ENCODE measurements at places on chromosomes 7 and 10.

- DNase-seq = no peak
Observed at GRCh38 chr7:18425227-18425626, 70.3 kb upstream of the HDAC9 start.

GRCh38 chr10:93465806-93466675 is 16.1 kb downstream of the MYOF start:
- DNase-seq = peak; percentile 84

DNA sequence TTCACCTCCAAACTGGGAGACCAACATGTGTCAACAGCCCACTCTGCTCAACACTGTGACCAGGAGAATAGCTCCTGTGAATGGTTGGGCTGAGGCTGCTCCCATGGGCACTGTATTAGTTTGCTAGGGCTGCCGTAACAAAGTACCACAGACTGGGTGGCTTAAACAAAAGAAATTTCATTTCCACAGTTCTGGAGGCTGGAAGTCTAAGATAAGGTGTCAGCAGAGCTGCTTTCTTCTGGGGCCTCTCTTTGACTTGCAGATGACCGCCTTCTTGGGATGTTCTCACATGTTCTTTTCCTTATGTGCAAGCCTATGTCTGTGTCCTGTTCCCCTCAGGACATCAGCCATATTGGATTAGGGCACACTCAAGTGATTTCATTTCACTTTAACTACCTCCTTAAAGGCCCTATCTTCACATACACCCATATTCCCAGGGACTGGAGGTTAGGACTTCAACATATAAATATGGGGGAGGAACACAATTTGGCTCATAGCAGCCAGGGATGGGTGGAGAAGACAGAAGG is 90.3 kb downstream of the CPED1 start:
- no peak for DNase-seq

GRCh38 chr7:70069977-70070376 is 471.7 kb downstream of the AUTS2 start:
- no peak for DNase-seq

- DNase-seq = no peak
Observed at GRCh38 chr10:128599030-128599429, 472.8 kb upstream of the MKI67 start.

DNA sequence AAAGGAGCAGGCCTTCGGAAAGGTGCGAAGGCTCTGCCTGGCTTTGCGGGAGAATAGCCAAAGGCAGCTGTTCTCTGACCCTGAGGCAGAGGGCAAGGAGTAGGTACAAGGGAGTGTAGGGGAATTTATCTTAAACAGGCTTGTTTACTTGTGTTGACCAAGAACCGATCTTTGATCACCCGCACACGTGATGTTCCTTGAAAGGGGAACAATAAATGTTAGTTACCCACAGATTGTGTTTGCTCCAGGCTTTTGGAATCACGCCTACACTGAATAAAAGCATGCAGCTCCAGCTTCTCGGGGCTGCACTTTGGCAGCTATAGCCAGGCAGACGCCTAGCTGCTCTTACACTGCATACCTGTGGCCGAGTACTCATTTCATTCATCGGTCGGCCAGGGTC is 420.8 kb downstream of the PHF14 start:
- no peak for DNase-seq

DNA sequence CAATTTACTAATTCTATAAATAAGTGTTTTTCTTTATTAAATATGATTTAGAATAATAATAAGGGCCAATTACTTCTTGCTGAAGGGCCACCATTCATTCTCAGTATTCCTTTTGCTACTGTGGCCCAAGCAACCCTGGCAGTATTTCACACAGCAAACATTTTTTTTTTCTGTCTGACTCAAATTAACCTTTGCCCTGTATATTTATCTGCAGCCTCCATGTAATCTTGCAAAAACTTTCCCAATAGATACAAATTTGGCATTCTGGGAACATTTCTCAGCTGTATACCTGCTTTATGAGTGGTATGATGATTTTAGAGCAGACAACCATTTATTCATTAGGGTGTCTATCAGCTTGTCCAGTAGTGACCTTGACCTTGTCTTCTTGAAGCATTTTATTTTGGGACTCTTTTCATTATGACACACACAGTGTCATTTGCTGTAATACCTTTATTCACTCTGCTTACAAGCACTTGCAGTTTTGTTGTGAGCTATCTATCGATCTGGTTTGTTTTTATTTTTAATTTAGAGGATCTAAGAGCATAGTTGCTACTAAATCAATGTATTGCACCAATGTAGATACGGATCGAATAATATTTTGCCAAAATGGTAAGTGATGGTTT is 159.7 kb upstream of the PLXDC2 start:
- DNase-seq = no peak

DNA sequence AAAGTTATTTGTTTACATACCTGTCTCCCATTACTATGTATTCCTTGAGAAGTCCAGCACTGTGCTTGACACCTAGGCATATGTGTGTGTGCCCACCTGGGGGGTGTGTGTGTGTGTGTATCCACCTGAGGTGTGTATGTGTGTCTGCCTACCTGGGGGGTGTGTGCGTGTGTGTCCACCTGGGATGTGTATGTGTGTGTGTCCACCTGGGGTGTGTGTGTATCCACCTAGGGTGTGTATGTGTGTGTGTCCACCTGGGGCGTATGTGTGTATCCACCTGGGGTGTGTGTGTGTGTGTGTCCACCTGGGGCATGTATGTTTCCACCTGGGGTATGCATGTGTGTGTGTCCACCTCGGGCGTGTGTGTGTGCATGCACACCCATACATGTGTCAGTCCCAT is 603.5 kb downstream of the PHTF2 start:
- DNase-seq = no peak

GRCh38 chr7:157568106-157568769 is 231.4 kb downstream of the DNAJB6 start:
- no peak for DNase-seq

- no peak for DNase-seq
Observed at GRCh38 chr10:106991091-106991490, 173.4 kb downstream of the SORCS1 start.

DNA sequence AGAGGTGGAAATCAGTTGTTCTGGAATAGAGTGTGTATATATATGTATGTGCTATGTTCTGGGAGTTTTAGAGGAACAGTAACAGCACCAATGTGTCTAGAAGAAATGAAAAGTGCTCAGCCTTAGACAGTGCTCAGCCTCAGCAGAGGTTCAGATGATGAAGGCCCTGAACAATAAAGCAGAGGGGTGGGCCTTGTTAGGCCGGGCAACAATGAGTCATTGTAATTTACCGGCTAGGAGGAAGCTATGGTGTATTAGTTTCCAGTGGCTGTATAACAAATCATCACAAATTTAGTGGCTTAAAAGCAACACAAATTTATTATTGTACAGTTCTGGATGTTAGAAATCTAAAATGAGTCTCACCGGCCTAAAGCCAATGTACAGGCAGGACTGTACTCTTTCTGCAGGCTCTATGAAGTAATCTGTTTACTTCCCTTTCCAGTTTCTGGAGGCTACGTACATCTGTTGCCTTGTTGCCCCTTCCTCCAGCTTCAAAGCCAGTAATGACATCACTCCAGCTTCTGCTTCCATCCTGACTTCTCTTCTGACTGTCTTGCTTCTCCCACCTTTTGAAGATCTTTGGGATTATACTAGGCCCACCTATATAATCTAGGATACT is 84.6 kb downstream of the CH25H start:
- DNase-seq = no peak

DNA sequence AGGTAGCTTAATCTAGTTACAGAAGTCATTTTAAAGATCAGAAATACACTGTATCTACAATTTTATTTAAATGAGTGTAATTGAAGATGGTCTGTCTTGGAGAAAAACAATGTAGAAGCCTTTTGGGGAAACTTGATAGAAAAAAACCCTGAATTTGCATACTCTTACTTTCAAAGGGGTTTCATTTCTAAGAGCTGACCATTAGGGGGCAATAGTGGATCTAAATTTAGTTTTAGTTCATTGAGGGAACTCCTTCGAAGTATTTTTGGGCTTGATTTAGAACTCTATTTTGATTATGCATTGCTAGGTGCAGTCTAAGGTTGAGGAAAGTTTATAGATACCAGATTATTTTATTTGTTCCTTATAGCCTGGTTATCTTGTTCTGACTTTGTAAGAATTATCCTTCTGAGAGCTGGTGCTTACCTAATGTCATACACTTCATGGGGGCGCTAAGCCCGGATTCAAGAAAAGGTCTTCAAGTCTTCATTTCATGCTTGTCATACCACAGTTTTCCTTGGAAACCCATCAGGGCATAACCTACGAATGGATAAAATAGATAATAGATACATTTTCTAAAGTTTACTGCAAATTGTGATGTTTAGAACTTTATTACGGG is 69.1 kb upstream of the MXI1 start:
- DNase-seq = peak; percentile 20

DNA sequence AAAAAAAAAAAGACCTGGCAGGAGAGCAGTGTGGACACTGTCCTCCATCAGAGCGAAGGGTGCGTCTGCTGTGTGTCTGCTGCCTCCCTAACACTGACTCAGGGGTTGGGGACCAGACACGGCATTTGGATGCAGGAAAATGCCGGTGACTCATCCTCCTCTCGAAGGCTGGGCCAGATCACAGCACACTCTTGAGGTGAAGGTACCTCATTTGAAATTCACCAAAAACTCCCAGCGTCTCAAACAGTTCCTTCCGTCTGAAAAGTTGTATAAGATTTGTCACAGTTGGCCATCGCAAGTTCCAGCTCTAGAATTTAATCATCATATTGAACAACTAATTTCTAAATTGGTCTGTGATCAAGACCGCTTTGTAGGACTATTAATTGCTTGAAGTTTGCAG is 118.1 kb upstream of the LYZL2 start:
- peak; percentile 25 for DNase-seq

DNA sequence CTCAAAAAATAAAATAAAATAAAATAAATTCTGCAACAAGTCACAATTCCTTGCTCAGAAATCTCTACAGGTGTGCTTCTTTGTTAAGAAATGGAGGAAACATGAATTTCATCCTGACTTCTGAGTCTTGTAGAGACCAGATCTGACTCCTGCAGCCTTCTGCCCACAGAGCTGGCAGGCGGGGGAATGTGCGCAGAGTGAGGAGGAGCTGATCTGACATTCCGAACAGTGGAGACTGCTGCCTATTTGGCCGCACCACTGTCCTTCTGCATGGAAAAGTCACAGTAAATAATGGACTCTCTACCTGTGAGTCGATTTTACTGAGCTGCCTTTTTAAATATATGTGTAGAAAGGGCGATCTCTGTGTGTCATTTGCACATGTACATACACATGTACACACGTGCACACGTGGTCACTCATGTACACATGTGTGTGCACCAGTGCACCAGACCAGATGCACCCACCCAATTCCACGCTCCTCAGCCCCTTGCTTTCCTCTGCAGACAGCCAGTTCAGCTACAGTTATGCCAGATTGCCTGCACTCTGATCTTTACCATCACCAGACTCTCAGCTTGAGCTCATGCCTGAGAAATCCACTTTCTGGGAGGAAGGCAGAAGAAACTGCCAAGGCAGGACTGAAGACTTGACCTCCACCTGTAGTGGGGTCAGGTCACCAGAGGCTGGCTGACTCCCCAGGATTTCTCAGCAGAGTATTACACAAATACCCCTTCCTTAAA is 54.9 kb downstream of the IKZF1 start:
- DNase-seq = no peak

GRCh38 chr10:28400681-28401080 is 97.8 kb upstream of the MPP7 start:
- DNase-seq = no peak

GRCh38 chr7:30907527-30908267 is 4.0 kb upstream of the AQP1 start:
- DNase-seq = no peak

- DNase-seq = no peak
Observed at GRCh38 chr10:123462756-123463155, 203.4 kb upstream of the GPR26 start.

DNA sequence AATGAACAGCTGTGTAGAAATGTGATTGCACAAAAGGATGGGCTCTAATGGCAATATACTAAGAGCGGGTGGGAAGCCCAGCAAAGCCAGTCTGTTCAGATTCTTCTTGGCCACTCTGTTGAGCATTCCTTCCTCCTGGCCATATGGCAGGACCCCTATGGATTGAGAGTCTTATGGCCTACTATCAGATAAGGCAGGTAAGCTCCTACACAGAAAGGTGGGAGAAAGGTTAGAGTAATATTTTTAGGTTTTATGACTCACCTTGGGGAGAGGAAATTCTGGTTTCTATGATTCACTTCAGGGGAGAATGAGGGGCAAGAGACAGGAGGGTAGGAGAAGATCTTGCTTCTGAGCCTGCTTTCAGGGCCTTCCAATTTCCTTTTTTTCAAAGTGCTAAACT is 15.1 kb upstream of the AKR1B10 start:
- DNase-seq = no peak

DNA sequence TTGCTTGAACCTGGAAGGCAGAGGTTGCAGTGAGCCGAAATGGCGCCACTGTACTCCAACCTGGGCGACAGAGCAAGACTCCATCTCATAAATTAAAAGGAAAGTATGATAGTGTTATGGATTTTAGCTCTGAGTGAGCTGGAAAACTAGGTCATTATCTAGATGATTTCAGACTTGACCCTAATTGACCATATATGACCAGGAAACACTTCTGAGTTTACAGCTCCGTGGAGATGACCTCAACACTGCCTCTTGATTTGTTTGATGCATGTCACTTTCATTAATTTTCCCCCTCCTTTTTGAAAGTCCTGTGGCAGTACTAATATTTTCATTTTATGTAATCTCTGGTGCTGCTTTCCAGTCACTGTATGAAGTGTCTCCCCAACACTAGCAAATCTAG is 7.8 kb upstream of the SEC61A2 start:
- no peak for DNase-seq

DNA sequence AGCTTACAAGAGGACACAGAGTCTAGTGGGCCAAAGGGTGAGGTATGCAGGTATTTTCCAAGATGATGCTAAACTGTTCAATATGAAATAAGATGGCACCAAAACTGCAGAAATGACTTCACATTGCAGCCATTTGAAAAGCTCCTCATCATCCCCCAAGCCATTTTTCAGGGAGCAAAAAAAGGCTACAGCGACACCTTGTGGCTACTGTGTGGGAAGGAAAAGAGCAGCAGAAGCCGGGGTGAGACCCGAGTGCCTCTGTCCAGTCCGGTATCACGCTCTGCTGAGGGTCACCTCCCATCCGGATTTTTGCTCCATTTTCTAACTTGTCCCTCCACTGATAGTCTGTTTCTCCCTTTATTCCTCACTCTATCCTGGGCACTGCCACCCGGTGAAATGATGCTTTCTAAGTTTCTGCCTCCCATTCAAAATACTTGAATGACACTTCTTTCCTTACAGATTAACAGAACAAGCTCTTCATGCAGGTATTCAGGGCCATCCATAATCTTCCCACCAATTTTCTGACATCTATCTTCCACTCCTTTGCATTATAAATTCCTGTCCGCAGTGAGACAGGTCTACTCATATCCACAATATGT is 220.2 kb downstream of the DGKI start:
- DNase-seq = peak; percentile 23

- no peak for DNase-seq
Observed at GRCh38 chr7:45689797-45690761, 115.9 kb downstream of the ADCY1 start.

DNA sequence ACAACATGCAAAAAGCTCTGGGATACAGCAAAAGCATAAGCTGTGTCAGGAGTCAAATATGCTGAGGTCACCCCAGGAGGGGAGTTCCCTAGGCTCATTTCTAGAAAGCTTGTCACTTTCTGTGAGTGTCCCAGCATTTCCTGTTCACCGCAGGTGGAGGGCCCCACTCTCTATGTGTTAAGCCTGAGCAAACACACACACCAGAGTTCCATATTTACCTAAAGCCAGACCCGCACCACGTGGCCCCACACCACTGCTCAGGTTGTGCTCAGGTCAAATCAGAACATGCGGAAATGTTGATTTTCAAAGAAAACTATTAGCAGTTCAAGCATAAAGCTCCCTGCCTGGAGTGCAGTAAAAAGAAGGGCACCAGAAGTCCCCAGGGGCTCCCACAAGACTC is 259.6 kb upstream of the PPP2R2D start:
- DNase-seq = no peak

- no peak for DNase-seq
Observed at GRCh38 chr10:130654726-130655125, 518.5 kb downstream of the GLRX3 start.

Data from HTR-8/SVneo (cell line).